A549 treated with DMSO at 1 μM for 4 hours (cell line): ENCODE measurements at places on chromosomes 7 and 10. TPM values are rescaled to one million over a fixed set of nuclear protein-coding genes. Genes with fewer than 3 reads are reported as not detected.

VPS50 gene
- total RNA-seq, result 4.8 to 7.8 TPM (median 6.9 TPM) in 5 replicates

ACSM6 gene
- total RNA-seq, result not detected in 5 replicates

MYOZ1 gene
- total RNA-seq, result not detected in 5 replicates

LMOD2 gene
- total RNA-seq, result not detected in 5 replicates

TET1 gene
- total RNA-seq, result 0.30 to 0.64 TPM (median 0.57 TPM) in 5 replicates

CHAT gene
- total RNA-seq, result not detected in 5 replicates

SLC18A2 gene
- total RNA-seq, result 0.03 to 0.08 TPM (median 0.05 TPM) in 4 of 5 replicates, not detected in the other

MRC1 gene
- total RNA-seq, result 0.02 to 0.05 TPM (median 0.03 TPM) in 4 of 5 replicates, not detected in the other

CFAP69 gene
- total RNA-seq, result 1.6 to 3.2 TPM (median 1.9 TPM) in 5 replicates

RET gene
- total RNA-seq, result 0.41 to 0.81 TPM (median 0.71 TPM) in 5 replicates

WASL gene
- total RNA-seq, result 21.2 to 27.6 TPM (median 25.3 TPM) in 5 replicates

ASAH2 gene
- total RNA-seq, result 0.80 to 3.3 TPM (median 1.3 TPM) in 5 replicates

CALML5 gene
- not detected in 5 replicates for total RNA-seq

GBX1 gene
- total RNA-seq, result 0.18 TPM in 1 of 5 replicates, not detected in the others

FOXP2 gene
- total RNA-seq, result not detected in 5 replicates

UCN3 gene
- not detected in 5 replicates for total RNA-seq

DYNC1I1 gene
- 0.14 to 0.36 TPM in 2 of 5 replicates, not detected in the others for total RNA-seq

PIK3CG gene
- total RNA-seq, result not detected in 5 replicates

VAX1 gene
- total RNA-seq, result 1.3 to 1.9 TPM (median 1.5 TPM) in 5 replicates

ENKUR gene
- 0.17 to 0.43 TPM (median 0.31 TPM) in 5 replicates for total RNA-seq

ASB10 gene
- not detected in 5 replicates for total RNA-seq

WIPF3 gene
- 0.37 to 0.61 TPM (median 0.51 TPM) in 5 replicates for total RNA-seq

AKR1D1 gene
- total RNA-seq, result not detected in 5 replicates

GPR85 gene
- not detected in 5 replicates for total RNA-seq

PGAM2 gene
- 0.11 TPM in 1 of 5 replicates, not detected in the others for total RNA-seq

HTR7 gene
- 0.09 to 0.15 TPM (median 0.10 TPM) in 5 replicates for total RNA-seq

CRYGN gene
- not detected in 5 replicates for total RNA-seq

AMPH gene
- 0.05 to 0.09 TPM (median 0.05 TPM) in 4 of 5 replicates, not detected in the other for total RNA-seq

ARHGAP19 gene
- total RNA-seq, result 5.0 to 6.3 TPM (median 5.3 TPM) in 5 replicates

FEZF1 gene
- not detected in 5 replicates for total RNA-seq

IPMK gene
- 2.0 to 3.4 TPM (median 3.0 TPM) in 5 replicates for total RNA-seq
